ENCODE measurements at places on chromosomes 7 and 10.

DNA sequence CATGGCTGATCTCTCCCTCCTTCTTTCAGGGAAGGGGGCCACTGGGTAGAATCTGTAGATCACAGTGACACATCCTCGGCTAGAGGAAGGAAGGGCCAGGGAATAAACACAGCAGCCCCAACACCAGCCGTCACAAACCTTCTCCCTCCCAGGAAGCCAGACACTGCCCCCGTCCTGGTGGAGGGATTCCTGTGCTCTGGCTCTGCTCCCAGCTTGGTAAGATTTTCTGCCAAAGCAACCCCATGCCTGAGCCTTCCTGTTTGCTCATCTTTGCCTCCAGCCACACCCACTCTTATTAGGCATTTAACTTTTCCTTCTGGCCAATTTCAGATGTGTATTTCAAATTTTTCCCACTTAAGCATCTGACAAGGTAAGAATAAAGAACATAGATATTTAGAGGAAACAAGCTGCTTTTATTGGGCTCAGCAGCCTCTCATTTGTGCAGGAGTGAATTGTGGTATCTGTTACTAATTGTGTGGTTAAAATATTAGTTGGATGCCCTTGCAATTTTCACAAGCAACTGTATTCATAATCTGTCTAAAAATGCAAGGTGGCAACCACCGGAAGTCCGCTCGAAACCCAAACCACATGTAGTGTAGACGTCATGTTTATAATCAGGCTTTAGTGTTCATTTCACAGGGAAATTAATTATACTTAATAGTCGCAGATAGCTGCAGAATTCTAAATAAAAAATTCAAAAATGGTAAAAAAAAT lies 13.2 kb upstream of the NPS start:
- no peak for DNase-seq

DNA sequence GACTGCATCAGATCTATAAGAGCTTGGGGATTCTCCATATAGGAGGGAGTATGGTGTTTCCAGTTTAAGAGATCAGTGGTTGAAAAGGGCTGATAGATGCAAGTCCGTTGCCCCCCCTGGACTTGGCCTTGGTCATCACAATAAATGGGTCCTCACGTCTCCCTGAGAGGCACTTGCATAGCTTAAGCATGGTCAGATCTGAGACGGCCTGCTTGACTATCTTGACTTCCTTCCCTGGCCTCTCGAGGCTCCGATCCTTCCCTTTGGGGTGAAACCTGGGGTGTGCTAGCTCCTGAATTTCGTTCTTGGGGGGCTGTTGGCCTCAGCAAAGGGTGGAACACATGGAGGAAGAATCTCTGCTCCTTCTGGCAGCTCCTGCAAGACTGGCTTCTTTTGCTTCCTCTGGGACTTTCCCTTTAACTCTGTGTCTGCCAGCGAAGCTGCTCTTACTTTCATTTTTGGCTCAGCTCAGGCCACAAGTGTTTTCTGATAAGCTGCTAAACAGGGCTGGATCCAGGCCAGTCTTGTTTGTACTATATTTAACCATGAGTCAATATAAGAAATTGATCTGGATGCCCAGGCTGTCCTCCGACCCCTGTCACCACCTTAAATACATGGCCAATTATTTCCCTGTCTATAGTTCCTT lies 11.2 kb upstream of the ZNF485 start:
- no peak for DNase-seq

DNA sequence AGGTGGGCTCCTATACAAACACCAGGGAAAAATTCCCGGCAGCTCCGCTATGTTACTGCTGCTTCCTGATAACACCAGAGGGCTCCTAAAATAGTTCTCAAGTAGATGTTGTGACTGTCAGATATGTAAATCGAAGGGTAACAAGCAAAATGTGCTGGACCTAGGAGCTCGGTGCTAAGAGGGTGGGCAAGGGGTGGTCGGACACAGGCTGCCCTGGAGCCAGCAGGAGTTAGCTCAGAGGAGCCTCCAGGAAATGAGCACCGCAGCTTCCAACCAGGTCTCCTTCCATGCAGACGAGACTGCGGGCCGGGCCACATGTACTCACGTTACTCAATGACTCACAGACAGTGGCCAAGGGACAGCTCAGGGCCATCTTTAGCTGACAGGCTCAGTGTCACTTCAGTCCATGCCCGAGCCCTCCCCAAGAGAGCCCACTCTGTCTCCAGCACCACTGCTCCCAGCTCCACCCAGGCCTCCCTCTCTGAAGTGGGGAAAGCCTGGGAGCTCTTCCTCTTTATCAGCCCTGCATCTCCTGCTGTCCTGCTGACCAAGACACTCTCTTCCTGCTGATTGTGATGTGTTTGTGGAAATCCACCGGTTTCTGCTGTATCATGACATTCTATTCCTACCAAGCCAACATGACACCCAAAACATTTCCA lies 37.2 kb upstream of the TMEM273 start:
- no peak for DNase-seq

GRCh38 chr10:1499359-1499957 lies 237.9 kb downstream of the ADARB2 start:
- no peak for DNase-seq

Data from NCI-H2171 (cell line).